Fibroblast of pulmonary artery (primary cell): ENCODE measurements at places on chromosomes 12 and 14.

DNA sequence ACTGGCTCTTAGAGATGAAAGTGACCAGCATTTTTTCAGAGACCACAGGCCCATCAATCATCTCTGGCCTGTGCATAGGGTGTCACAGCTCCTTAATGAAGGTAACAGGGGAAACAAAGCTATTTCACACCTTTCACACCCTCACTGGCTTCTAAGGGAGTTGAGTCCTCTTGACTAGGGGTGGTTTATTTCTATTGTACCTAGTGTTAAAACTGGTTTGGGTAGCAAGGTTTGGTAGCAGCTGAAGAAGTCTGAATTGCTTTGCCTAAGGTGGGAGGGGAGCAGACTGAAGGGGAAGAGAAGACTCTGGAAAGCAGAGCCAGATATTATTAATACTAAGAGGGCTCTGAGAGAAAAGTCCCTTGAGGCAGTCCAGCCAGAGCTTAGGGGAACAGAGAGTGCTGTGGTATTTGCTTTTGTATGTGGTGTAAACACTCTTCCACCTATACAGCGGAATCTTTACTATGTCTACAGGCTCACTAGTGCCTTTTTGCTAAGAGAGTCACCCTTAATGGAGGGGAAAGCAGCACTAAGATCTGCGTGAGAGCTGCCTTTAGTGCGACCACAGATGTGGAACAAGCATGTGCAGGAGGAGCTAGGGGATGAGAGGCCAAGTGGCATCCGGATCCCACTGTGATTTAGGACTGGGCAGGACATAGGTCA, 95.8 kb downstream of the STXBP6 start:
- DNase-seq: no peak

- DNase-seq: peak; percentile 40
Measured at GRCh38 chr14:55127460-55127951, 1.5 kb upstream of the LGALS3 start.

GRCh38 chr12:10939163-10939562, at the start of gene TAS2R14:
TAS2R14 (minus strand) TSS chr12:10939263; CDS start chr12:10939207, 56 bp downstream.
- DNase-seq: no peak

GRCh38 chr14:36226164-36226563, 49.6 kb upstream of the PTCSC3 start:
- DNase-seq: no peak

DNA sequence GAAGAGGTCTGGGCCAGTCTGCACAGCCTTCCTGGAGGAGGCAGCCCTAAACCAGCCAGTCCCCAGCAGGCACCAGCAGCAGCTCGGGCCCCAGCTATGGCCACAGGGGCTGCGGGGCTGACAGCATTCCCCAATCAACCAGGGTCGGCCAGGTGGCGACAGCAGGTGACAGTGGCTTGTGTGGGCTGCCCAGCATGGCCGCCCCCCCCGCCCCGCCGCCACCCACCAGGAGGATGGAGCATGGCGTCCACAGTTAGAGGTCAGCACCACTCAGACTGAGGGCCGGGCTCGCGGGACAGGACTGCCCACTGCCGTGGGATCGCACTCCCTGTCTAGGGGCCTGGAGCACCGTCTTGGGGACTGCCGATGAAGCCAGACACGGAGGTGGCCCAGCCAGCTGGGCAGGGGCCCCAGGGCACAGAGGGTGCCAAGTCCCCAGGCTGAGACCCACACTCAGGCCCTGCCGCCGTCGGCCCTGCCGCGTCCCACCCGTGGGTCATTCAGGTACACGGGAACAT, 15.0 kb downstream of the AKT1 start:
- no peak for DNase-seq

GRCh38 chr12:39173726-39174125, 268.3 kb upstream of the CPNE8 start:
- peak; percentile 1 for DNase-seq

DNA sequence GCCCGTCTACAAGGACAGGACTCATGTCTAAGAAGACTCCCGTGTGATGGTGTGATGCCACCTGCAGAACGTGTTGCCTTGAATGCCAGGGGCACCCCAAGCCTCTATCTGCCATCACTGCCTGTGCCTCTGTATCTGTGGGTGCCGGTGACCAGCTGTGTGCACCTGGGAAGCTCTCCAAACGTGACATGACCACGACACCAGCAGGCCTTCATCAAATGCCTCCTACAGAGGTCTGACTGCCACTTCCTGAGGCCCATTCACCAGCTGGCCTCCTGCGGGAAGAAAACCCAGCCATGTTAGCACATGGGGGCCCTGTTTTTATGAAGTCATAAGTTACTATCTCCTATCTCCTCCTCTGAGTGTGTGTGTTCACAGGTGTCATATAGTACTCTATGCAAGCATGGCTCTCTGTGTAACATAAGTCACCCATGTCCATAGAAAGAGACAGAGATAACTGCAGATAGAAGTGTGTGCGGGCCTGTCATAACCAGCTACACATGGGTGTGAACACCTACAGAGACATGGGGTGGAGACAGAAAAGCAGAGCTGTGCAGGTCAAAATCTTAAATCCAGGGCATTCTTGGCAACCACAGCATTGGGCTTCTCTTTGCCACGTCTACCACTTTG, 18.3 kb upstream of the SERPINA4 start:
- peak; percentile 11 for DNase-seq

- DNase-seq: no peak
Measured at GRCh38 chr14:94560291-94560665, 964 bp upstream of the SERPINA4 start.

- no peak for DNase-seq
Measured at GRCh38 chr12:9866860-9867269, 2.3 kb downstream of the CLEC2B start.

- DNase-seq: peak; percentile 26
Measured at GRCh38 chr12:114407842-114408411, 2.0 kb upstream of the TBX5 start.
